ENCODE measurements at places on chromosomes 12 and 14.

- H3K27ac ChIP-seq = no peak overlapping the region
- H3K27me3 ChIP-seq = no peaks in the 10 kb centered on the region
- H3K4me3 ChIP-seq = no peak overlapping the region
- no peaks in the 10 kb centered on the region for H3K36me3 ChIP-seq
- DNase-seq = no peak
Observed at GRCh38 chr12:96431067-96431466, 30.8 kb upstream of the CDK17 start.

GRCh38 chr14:30134936-30135335 lies 207.3 kb upstream of the PRKD1 start:
- H3K4me1 ChIP-seq = no peaks in the 10 kb centered on the region
- DNase-seq = no peak
- no peak overlapping the region for H3K27ac ChIP-seq
- no peaks in the 10 kb centered on the region for H3K27me3 ChIP-seq
- no peaks in the 10 kb centered on the region for H3K36me3 ChIP-seq

DNA sequence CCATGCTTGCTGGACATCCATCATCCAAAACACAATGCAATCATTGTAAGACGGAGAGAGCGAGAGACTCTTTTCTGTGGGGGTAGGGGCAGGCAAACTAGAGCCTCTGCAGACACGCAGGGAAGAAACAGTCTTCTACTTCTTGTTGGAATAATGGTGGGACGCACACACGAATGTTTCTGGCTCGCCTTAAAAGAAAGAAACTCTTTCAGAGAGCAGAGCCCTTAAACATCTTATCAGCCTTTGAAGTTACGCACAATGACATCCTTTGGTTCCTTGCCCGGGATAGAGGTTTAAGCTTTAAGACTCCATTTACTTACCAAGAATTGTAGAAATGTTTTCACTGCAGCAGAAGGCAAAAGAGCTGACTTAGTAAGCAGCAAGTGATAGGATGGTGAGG lies 133.8 kb upstream of the FOXN3 start:
- H3K4me3 ChIP-seq = no peak overlapping the region
- no peak overlapping the region for H3K27ac ChIP-seq
- no peaks in the 10 kb centered on the region for H3K27me3 ChIP-seq
- no peaks in the 10 kb centered on the region for H3K36me3 ChIP-seq
- H3K4me1 ChIP-seq = peaks cover 3% of the 10 kb centered on the region
- DNase-seq = no peak

- no peak overlapping the region for H3K27ac ChIP-seq
- no peak for DNase-seq
- H3K4me1 ChIP-seq = peaks cover 5% of the 10 kb centered on the region
- H3K27me3 ChIP-seq = no peaks in the 10 kb centered on the region
Observed at GRCh38 chr14:93045965-93046704, 69.6 kb downstream of the ITPK1 start.

- H3K27me3 ChIP-seq = no peaks in the 10 kb centered on the region
- H3K27ac ChIP-seq = no peak overlapping the region
- peaks cover 13% of the 10 kb centered on the region for H3K4me1 ChIP-seq
- H3K4me3 ChIP-seq = no peak overlapping the region
Observed at GRCh38 chr14:102507081-102507856, 2.3 kb downstream of the ANKRD9 start.

- no peaks in the 10 kb centered on the region for H3K27me3 ChIP-seq
- no peak for DNase-seq
- H3K4me3 ChIP-seq = no peak overlapping the region
- no peak overlapping the region for H3K27ac ChIP-seq
- peaks cover 12% of the 10 kb centered on the region for H3K4me1 ChIP-seq
- H3K36me3 ChIP-seq = no peaks in the 10 kb centered on the region
Observed at GRCh38 chr12:92191061-92191460, 45.4 kb upstream of the BTG1 start.

GRCh38 chr14:50528000-50528399 lies 4.4 kb downstream of the MAP4K5 start:
- peaks cover 67% of the 10 kb centered on the region for H3K4me1 ChIP-seq
- DNase-seq = no peak
- no peak overlapping the region for H3K27ac ChIP-seq
- no peak overlapping the region for H3K4me3 ChIP-seq

DNA sequence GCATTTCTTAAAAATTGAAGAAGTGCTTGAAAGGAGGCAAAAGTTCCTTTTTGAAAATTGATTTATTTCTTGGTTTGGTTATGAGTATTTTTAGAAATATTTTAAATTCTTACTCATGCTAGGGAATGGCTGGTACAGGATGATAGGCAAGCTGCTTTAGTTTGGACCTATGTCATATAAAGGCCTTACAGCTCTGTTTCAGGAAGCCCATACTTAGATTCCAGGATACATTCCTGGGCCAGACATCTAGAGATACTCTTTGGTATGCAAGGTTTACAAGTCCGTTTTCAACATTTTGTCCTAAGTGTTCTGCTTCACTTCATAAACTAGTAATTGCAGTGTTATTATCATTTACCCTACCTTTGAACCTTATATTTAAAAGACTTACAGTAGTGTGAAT lies 186.8 kb downstream of the FUT8 start:
- H3K27me3 ChIP-seq = no peaks in the 10 kb centered on the region
- H3K4me1 ChIP-seq = peaks cover 3% of the 10 kb centered on the region
- no peak overlapping the region for H3K4me3 ChIP-seq
- no peaks in the 10 kb centered on the region for H3K36me3 ChIP-seq

DNA sequence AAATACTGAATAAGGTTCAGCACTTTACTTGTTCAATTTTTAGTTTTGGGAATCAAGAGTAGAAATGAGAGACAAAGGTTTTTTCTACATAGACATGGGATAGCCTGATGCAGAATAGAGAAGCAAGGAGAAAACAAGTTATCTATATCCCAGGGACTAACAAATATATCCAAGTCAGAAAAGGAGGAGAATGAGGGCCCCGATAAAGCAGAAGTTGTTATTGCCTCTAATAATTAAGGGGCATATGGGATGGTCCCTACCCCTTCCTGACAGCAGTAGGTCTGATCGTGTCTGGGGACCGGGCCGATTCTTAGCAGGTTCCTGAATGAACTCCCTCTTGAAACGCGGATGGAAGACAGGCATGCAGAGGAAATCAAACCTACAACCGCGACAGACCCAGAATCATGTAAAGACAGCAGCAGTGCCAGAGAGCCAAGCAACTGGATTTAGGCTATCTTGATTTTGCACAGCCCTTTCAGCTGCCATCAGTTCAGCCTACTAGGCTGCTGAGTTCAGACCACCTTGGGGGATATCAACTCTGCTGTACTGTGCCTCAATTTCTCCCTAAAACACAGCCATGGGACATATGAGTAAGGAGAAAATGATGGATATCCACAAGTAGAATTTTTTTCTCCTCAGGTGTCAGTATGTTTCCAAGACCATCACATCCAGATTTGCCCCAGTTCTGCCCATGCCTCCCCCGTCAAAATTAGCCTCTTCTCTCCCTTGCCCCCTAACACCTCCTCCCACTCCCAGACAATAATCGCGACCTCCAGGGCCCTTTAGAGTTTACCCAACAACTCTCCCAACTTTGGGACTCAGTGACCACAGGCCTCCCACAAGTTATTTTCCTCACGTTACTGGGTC lies 706 bp downstream of the PRMT5 start:
- H3K27me3 ChIP-seq = no peaks in the 10 kb centered on the region
- peak overlapping the region; percentile 66 for H3K4me3 ChIP-seq
- H3K27ac ChIP-seq = peak overlapping the region; percentile 91

DNA sequence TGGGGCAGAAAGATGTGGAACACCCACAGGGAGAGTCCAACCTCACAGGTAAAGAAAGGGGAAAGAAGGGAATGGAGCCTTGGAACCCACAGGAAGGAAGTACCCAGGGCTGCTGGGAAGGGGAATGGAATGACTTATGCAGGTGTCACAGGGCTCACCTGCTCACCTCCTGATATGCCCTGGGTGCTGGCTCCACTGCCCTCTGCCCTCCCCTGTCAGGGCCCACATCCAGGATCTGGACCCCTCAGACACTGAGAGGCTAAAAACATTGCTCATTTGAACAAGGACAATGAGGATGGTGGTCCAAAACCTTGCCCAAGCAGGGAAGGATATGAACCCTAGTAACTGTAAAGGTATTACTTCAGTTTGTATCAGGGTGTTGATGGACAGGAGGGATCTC lies 19.3 kb downstream of the ZBTB39 start:
- no peaks in the 10 kb centered on the region for H3K27me3 ChIP-seq
- no peak overlapping the region for H3K27ac ChIP-seq
- H3K4me3 ChIP-seq = no peak overlapping the region
- DNase-seq = no peak
- no peaks in the 10 kb centered on the region for H3K36me3 ChIP-seq

DNA sequence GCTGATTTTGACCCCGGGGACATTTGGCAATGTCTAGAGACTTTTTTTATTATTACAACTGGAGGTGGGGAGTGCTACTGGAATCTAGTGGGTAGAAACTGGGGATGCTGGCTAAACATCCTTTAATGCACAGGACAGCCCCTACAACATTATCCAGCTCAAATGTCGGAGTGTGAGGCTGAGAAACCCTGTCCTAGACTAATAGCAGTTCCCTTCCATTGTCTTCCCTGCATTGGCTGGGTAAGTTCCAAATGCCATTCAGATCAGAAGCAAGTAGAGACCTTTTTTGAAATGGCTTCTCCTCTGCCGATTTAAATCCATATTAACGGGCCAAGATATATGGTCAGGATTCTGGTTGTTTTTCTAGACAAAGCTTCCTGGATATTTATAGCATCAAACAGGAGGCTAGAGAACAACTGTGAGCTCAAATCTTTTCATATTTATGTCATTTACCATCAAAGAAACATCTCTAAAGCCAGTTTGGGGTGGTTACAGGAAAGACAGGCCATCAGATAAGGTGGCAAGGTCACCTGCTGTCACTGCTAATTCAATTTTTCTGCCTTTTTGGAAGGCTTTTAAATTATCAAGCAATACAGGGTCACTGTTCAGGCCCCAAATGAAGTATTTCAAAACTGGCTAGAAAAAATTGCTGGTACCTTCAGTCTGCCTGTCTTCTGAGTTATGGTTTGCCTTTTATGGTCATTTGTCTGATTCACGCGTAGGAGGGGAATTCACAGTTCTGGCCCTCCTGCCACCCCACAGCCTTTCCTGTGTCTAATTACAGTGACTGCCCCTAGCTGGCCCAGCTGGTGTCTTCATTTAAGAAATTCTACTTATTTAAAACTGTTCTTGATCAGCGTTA lies 20.1 kb upstream of the AKAP5 start:
- no peaks in the 10 kb centered on the region for H3K27me3 ChIP-seq
- peaks cover 10% of the 10 kb centered on the region for H3K36me3 ChIP-seq
- peaks cover 19% of the 10 kb centered on the region for H3K4me1 ChIP-seq
- DNase-seq = peak; percentile 18

DNA sequence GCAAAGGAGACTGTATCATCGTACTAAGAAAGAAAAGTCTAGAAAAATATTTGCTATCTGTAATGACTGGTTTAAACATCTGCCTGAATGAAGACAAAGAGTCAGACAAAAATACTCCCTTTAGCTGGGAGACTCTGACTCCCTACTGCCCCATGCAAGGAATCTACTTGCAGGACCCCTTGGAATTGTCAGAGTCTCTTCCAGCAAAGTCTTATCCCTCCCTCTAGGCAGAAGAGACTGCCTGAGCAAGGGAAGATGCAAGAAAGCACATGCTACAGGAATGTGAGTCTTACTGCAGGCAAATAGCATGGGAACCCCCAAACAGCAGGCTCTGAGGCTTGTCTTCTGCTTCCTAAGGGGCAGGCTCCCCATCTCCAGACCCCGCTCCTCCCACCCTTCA lies 154.0 kb downstream of the KCNA5 start:
- no peak overlapping the region for H3K27ac ChIP-seq
- no peak for DNase-seq
- no peaks in the 10 kb centered on the region for H3K4me1 ChIP-seq
- H3K36me3 ChIP-seq = no peaks in the 10 kb centered on the region
- H3K27me3 ChIP-seq = no peaks in the 10 kb centered on the region

- H3K36me3 ChIP-seq = no peaks in the 10 kb centered on the region
- no peak overlapping the region for H3K27ac ChIP-seq
- DNase-seq = no peak
Observed at GRCh38 chr12:40864891-40865290, 172.7 kb downstream of the CNTN1 start.

DNA sequence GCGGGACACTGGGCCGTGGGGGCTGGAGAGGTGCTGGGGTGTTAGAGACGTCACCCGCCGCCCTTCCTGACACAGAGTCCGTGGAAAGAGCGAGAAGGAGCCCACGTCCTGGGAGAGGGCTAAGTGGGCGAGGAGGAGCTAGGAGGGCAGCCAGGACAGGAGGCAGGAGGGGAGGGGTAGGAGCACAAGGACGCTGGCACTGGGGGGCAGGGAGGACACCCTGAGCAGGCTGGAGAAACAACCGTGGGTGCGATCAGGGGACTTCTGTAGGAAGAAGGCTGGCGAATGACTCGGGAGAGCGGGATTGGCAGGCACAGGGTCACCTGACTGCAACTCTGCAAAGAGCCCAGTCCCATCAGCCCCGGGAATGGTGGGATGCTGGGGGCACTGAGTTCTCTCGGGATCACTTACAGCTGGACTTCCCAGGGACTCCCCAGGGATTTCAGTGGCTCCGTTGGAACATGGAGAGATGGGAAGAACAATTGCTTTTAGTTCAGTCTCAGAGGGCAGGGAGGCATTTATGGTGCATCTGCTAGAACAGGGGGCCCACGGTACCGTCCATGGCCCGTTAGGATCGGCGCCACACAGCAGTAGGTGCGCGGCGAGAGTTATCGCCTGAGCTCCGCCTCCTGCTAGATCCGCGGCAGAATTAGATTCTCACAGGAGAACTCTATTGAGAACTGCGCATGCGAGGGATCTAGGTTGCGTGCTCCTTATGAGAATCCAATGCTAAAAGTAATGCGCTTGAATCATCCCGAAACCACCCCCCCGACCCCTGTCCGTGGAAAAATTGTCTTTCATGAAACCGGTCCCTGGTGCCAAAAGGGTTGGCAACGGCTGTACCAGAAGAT lies 24.3 kb downstream of the UBR7 start:
- H3K27ac ChIP-seq = no peak overlapping the region
- H3K27me3 ChIP-seq = no peaks in the 10 kb centered on the region
- H3K4me1 ChIP-seq = peaks cover 10% of the 10 kb centered on the region
- no peak overlapping the region for H3K4me3 ChIP-seq

GRCh38 chr12:61291647-61292046 lies 968.6 kb upstream of the USP15 start:
- no peaks in the 10 kb centered on the region for H3K27me3 ChIP-seq
- no peak overlapping the region for H3K4me3 ChIP-seq
- no peaks in the 10 kb centered on the region for H3K36me3 ChIP-seq
- DNase-seq = no peak
- H3K4me1 ChIP-seq = no peaks in the 10 kb centered on the region

GRCh38 chr12:100490056-100490455 lies 16.4 kb downstream of the NR1H4 start:
- no peaks in the 10 kb centered on the region for H3K36me3 ChIP-seq
- no peak overlapping the region for H3K4me3 ChIP-seq
- H3K4me1 ChIP-seq = no peaks in the 10 kb centered on the region
- H3K27ac ChIP-seq = no peak overlapping the region
- DNase-seq = no peak

DNA sequence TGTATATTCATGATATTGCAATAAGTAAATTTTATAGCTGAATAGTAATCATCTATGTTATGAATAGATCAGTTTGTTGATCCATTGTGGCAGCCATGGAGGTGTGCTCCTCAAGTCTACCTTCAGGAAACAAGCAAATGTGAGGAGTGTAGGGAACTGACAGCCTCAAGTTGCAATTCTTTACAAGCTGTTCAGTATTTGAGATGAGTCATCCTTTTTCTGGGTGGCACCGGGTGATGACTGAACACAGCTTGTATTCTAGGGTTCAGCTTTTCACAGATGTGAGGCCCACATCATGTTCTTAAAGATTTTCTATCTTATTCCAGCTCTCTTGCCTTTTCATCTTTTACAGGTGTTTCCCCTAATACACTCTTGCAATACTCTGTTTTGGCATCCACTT lies 452.4 kb downstream of the KCNH5 start:
- no peaks in the 10 kb centered on the region for H3K27me3 ChIP-seq
- no peaks in the 10 kb centered on the region for H3K36me3 ChIP-seq
- H3K4me1 ChIP-seq = no peaks in the 10 kb centered on the region

Data from CD4-positive, alpha-beta memory T cell (primary cell).